ENCODE measurements at places on chromosomes 2 and 18.
A peak's percentile ranks its signal among the peaks of the same experiment; 100 is the strongest.

DNA sequence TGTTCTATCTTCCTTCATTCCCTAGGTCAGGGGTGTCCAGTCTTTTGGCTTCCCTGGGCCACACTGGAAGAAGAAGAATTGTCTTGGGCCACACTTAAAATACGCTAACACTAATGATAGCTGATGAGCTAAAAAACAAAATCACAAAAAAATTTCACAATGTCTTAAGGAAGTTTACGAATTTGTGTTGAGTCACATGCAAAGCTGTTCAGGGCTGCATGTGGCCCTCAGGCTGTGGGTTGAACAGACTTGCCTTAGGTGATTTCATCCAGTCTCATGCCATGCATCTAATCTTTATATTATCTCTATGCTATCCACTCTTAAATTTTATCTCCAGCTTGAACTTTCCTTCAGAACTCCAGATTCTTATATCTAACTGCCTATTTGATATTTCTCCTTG, 80.1 kb downstream of the CCDC85A start:
- no peak for DNase-seq

GRCh38 chr2:173858291-173858731, 106.9 kb downstream of the SP3 start:
- DNase-seq, result no peak

DNA sequence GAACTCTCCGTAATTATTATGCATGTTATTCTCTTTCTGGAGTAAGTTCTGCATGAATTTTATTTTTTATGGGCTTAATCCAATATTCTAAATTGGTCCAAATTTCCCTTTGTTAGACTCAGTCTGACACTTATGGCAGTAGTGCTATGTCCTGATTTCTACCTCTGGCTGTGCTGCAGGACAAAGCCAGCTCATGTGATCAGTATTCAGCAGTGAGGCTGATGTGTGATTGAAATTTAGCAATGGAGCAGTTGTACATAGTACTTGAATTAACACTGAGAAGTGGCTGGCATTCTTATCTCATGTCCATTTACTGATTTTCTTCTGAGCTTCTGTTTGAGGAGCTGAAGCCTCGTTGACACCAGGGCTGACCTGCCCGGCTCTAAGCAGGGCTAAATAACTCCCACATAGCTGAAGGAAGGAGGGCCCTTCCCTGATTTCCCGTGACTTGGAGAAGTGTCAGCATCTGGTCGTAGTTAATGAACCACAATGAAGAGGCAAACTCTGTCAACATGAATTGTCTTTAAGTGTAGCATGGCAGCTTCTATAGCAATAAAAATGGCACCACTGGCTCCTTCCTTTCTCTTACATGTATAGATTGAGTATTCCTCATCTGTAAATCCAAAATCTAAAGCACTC, 159.0 kb upstream of the RASGRP3 start:
- DNase-seq, result no peak

DNA sequence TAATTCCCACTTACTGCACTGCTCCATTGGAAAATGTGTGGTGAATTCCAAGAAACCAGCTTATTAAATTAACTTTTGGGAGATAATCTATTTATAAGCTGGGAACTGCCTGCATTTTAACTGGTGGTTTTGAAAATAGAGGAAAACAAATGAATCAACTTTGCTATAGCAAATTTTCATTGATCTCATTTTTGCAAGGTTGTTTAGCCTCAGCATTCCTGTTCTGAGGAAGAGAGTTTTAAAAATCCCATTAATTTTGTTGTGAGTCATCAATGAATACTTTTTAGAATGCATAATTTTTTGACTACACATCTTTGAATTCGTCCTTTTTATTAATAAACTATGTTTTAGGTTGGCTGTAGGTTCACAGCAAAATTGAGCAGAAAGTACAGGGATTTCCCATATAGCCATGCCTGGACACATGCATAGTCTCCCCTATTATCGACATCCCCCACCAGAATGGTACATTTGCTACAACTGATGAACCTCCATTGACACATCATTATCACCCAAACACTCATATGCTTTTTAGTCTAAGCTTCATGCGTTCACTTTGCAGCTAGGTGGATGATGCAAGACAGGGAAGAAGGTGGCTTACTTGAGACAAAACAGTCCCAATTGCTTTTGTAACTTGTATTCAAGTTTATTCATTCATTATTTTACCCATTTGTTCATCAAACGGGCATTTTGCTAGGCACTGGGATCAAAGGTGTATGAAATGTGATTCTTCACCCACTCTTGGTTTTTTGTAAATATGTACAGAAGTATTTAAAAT, 106.9 kb downstream of the ZNF521 start:
- DNase-seq, result no peak

DNA sequence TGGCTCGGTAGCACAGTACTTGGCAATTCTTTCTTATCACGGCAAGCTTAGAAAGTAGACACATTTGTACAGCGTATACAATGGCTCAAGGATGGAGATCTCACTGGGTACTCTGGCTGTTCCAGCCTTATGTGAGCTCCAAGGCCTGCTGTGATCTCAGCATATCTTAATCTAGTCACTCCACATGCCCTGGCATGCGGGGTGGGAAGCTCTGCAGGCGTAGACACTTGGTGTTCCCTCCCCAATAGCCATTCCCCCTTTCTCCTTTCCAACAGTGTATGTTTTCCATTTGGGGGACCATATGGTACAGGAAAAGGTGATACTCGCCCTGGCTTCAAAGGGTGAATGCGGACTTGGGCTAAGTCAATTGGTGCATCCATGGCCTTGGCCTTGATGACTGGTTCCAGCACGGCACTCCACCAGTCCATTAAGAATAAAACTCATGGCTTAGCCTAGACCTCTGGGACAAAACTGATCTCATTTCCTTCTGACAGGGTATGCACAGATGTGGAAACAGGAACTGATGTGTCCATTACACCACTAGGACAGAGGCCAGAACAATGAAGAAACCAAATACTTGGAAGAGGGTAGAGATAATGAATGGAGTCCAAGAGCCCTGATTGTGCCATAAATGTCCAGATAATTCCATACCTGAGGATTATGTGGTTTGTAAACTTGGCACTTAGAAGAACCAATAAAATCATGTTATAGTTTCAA, 28.4 kb downstream of the TGIF1 start:
- no peak for DNase-seq

- DNase-seq, result no peak
Measured at GRCh38 chr2:226802573-226802972, 3.0 kb upstream of the IRS1 start.

DNA sequence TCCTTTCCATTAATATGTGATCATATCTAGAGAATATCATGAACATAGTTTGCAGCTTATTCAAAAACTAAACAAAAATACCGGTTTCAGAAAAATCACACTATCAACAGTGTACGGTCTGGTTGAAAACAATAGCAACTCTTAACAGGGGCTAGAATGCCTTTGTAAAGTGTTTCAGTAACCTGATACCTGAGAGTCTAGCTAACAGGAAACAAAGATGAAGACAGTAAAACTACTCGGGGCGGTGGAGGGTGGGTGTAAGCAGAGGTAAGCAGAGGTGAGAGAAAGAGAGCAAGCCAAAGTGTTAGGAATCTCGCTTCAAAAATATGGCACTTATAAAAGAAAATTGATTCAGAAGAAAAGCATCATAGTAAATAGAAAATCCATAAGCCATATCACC, 109.0 kb upstream of the RGPD4 start:
- DNase-seq, result no peak

DNA sequence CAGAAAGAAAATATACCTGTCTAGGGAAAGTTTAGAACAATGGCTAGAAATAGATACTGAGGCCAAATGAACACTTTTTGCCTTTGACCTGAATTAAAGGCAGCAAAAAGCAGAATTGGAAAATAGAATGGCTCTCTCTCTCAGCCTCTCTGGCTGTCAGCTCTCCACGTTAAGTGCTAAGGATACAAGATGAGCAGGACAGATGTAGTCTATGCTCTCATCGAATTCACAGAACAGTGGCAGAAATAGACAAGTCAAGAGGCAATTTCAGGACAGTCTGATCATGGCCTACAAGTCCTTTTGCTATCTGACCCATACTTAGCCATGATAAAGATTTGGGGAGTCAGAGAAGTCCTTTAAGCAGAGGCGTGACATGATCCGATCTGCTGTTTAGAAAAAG, 120.2 kb upstream of the CREB1 start:
- DNase-seq, result no peak

DNA sequence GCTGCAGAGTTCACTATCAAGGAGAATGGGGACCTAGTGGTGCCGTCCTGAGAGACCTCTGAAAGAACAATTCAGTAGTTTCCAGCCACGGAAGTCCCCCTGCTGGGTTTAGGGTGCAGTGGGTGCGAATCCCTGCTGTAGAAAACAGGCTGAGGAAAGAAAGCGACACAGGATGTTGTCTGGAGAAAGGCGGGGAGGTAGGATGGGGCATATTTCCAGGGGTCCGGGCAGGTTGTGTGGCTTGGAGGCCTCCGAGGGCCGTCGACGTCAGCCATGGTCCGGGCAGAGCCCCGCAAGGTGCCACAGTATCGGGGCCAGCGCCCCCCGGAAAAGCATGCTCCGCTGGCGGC, 807 bp upstream of the CREB1 start:
- DNase-seq, result peak; percentile 71

GRCh38 chr2:95276244-95276887, 2.1 kb downstream of the PROM2 start:
- DNase-seq, result peak; percentile 60

- DNase-seq, result peak; percentile 69
Measured at GRCh38 chr2:9249020-9249800, 42.6 kb downstream of the ASAP2 start.

All from aorta (tissue), 5 donors.